ENCODE measurements at places on chromosomes 12 and 14.
A peak's percentile ranks its signal among the peaks of the same experiment; 100 is the strongest.

- DNase-seq: no peak
These were observed 38.3 kb upstream of the PRB2 start for GRCh38 chr12:11433664-11434063.

DNA sequence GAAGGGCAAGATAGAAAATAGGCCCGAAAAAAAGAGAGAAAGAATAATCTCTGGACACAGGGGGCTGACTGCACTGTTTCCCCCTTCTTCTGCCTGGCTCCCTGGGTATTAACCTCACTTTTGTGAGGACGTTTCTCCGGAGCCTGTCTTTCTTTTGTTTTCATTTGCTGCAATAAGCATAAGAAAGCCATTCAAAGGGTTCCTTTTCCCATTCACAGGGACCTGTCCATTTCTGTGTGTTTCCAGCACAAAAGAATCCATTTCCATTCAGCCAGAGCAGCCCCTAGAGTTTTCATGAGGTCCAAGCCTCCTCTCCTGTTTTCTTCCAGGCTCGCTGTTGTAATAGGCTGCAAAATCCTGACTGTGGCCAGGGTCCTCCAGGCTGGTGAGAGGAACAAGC lies 16.8 kb downstream of the PLXNC1 start:
- DNase-seq: no peak

- peak; percentile 48 for DNase-seq
These were observed 112.0 kb downstream of the TSPAN8 start for GRCh38 chr12:71045781-71046180.

DNA sequence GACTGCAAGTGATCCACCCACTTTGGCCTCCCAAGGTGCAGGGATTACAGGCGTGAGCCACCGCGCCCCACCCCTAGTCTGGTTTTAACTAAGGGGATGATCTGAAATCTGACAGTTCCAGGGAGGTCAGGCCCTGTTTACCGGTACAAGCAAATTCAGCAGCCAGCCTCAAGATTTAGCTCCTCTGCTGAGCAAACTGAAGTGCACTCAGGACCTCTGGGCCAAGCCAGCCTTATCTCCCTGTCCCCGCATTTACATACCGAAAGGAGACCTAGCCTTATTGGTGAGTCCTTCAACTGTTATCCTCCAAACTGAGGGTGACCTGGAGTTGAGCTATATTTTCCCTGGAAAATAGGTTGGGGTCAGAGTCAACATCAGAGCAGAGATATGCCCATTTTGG lies 835 bp upstream of the ABHD4 start:
- DNase-seq: peak; percentile 40

DNA sequence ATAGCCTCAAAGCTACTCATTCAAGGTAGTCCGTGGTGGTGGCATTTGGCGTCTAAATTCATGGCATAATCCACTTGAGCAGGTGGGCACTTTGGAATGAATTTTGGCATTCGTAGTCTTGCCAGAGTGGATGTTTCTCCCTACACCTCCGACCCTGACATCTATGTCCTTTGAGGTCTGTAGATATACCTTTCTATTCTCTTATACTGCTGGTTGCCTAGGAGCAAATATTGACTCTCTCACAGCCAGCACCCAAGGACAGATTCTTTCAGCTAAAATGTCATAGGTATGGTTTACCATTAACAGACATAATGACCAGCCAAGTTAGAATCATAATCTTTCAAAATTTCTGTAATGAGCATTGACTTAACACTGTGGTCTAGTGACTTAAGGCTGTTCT lies 47.4 kb upstream of the FLRT2 start:
- no peak for DNase-seq

DNA sequence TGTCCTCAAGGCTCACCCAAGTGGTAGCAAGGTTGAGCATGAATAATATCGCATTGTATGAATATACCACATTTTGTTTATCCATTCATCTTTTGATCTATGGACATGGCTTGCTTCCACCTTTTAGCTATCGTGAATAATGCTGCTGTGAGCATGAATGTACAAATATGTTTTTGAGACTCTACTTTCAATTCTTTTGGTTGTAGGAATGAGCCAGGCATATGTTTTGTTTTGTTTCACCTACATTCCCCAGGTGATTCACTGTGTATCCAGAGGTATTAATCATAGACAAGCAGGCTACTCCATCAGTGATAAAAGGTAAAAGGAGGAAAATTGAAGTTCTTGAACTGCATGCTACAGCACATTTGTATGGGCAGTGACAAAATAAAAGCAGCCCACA lies 35.8 kb downstream of the CDKL1 start:
- no peak for DNase-seq

- DNase-seq: no peak
These were observed 71.1 kb upstream of the SAV1 start for GRCh38 chr14:50739186-50739585.

DNA sequence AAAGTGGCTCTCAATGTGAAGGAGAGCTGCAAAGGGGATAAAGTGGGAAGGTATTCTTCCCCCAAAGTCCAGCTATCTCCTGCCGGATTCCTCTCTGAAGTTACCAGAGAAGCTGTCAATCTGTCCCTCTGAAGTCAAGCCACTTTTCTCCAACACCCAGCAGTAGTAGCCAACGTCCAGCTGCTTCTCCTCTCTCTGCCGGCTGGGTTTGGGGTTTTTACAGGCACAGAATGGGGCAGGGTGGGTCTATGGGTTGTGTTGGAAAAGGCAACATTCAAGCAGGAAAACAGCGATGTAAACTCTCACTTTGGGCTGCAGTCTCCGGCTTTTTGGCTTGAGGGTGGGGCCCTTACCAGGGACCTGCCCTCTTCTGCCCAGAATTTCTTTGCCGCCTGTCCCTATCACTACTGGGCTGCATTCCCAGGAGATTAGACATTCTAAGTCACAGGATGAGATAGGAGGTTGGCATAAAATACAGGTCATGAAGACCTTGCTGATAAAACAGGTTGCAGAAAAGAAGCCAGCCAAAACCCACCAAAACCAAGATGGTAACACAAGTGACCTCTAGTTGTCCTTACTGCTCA lies 16.3 kb downstream of the CAPZA3 start:
- no peak for DNase-seq

DNA sequence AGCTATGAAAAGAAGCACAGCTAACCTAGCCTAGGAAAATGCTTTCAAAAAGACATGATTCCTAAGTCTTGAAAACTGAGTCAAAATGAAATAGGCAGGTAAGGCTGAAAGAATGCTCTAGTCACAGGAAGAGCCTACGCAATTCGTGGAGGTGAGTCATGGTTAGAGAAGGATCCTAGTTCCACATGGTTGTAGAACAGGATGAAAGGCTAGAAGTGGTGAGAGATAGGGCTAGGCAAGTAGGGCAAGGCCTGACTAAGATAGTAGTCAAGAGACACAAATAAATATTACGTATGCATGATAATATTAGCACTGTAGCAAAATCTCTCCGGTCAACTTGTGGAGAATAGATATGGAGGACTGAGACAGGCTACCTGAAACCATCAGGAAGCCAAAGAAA lies 47.2 kb downstream of the PLCZ1 start:
- no peak for DNase-seq

DNA sequence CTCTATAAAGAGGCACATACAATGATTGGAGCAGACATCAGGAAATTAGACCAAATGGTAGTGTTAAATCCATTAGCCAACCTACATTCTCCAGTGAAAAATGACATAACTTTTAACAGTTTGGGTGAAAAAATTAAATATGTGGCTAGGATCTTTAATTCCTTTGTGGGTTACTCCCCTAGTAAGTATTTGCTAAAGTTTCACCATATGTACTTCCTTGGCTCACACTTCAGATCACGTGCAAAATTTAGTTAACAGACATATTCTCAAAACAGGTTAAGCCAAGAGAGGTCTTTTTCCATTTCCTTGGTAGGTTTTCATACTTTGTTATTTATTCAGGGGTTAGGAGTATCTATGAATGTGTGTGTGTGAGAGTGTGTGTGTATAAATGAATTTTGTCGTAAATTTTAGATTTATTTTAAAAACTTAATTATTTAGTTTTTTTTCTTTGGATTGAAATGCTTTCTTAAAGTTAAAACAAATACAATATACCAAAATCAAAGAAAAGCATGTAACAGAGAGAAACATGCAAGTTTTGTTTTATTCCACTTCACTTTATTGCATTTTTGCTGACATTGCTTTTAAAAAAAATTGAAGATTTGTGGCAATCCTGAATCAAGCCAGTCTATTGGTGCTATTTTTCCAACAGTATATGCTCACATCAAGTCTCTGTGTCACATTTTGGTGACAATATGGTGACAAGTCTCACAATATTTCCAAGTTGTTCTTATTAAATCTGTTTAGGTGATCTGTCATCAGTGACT lies 258.7 kb downstream of the FLRT2 start:
- no peak for DNase-seq

- DNase-seq: no peak
These were observed 32.3 kb downstream of the DIO3 start for GRCh38 chr14:101593411-101594238.

DNA sequence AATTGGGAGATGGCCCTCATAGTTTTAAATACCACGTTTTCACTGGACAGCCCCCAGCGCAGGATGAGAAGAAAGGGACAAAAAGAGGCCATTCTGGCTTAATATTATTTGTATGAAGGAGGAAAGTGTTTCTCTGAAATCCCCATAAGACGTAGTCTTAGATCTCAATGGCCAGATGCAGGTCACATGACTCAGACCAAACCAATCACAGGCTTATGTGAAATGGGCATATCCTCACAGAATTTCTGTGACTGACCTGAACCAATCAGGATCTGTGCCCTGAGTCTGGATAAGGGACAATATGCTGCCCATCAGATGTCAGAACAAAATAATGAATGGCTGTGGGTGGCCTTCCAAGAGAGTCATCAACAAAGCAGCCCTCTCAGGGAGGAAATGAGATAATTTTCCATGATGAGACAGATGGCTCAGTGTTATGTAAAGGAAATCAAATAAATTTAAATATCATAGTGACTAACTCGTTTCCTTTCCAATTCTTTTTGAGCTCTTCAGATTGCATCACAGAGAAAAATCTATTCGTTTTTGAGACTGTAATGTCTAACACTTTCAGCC lies 1009.5 kb upstream of the TMEM132C start:
- DNase-seq: no peak

GRCh38 chr14:101790232-101790631 lies 28.7 kb downstream of the PPP2R5C start:
- no peak for DNase-seq

GRCh38 chr14:67987606-67988005 lies 168.0 kb downstream of the RAD51B start:
- DNase-seq: peak; percentile 90

DNA sequence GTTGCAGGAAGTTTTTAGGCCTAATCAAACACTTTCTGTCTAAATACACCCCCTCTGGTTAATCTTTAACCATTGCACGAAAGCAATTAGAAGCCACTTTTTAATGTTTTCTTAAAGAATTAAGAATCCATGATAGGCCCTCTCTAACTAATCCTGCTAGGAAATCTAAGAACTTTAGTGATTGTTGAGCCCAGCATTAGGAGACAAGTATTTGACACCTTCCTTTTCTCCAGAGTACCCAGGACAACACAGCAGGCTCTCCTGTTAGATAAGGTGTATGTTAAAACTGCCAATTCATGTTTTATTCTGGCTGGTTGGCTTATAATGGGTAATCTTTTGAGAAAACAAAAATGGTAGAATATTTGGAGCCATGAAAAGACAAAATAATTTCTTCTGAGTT lies 95.0 kb downstream of the ALX1 start:
- DNase-seq: no peak

DNA sequence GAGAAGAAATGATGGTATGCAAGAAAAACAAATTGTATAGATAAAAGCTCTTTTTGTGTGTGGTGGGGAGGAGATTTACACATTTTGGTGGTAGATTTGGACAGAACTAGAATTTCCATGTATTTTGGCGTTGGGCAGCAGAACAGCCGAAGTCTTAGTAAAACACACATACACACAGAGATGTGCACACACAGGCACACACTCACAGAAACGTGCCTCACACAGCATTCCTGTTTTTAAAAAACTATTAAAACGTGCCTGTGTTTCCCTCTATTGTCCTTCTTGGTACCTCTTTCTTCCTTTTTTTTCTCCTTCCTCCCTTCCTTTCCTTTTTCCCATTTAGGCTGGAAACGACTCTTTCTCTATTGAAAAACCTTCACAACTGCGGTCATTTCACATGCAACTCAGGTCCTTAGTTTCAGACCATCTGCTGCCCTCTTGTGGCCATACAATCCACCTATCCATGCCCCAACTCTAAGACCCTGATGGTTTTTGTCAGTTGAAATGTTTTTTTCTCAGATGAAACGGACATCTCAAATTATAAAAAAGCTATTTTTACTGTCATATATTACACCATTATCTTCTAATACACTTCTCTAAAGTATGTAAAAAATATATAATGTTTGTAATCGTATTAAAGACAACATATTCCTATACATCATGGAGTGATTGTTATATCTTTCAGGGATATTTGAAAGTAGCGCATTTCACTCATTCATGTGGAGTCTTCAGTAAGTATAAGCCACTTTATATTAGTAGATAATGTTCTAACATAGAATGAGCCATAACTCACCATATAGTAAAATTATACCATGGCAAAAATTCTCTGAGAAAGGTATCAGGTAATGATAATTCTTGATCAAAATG lies 386.7 kb upstream of the NOVA1 start:
- DNase-seq: peak; percentile 68

- DNase-seq: peak; percentile 69
These were observed 115.3 kb upstream of the NAP1L1 start for GRCh38 chr12:76199808-76200207.

- DNase-seq: no peak
These were observed 11.2 kb downstream of the C2CD5 start for GRCh38 chr12:22533155-22533554.

- no peak for DNase-seq
These were observed 113.4 kb downstream of the LGMN start for GRCh38 chr14:92635031-92635430.

DNA sequence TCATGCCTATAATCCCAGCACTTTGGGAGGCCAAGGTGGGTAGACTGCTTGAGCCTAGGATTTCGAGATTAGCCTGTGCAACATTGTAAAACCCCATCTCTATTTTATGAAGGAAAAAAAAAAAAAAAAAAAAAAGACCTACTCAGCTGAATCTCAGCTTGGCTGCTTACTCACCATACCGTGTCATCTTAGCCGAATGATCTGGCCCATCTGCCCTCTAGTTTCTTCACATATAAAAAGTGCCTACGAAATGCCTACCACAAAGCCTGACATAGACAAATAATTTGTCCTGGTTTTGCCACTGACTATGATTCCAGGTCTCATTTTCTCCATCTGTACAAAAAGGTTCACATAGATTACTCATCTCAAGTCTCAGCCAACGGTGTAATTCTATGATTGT lies 10.1 kb downstream of the DIABLO start:
- no peak for DNase-seq

DNA sequence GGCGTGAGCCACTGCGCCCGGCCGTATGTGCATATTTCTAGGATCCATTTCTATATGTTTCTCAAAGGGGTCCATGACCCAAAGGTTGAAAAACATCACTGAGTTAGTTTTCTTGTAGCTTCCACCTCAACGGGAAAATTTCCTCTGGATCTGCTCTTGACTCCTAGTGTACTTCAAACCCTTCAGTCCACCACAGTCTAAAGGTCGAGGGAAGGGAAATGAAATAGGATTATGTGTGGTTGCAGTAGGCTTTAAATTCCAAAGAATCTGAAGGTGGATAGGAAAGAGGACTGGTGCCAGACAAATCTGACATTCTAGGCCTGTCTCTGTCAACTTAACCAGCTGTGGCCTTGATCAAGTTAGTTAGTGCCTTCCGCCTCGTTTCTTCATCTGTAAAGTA lies 1.7 kb upstream of the SUOX start:
- no peak for DNase-seq

- DNase-seq: peak; percentile 79
These were observed 53.7 kb downstream of the APAF1 start for GRCh38 chr12:98698603-98699463.

GRCh38 chr14:21059842-21060613 lies 2.4 kb downstream of the RNASE8 start:
- DNase-seq: no peak

Measured in OCI-M1 (cell line).